ENCODE measurements at places on chromosomes 5 and 9.

DNA sequence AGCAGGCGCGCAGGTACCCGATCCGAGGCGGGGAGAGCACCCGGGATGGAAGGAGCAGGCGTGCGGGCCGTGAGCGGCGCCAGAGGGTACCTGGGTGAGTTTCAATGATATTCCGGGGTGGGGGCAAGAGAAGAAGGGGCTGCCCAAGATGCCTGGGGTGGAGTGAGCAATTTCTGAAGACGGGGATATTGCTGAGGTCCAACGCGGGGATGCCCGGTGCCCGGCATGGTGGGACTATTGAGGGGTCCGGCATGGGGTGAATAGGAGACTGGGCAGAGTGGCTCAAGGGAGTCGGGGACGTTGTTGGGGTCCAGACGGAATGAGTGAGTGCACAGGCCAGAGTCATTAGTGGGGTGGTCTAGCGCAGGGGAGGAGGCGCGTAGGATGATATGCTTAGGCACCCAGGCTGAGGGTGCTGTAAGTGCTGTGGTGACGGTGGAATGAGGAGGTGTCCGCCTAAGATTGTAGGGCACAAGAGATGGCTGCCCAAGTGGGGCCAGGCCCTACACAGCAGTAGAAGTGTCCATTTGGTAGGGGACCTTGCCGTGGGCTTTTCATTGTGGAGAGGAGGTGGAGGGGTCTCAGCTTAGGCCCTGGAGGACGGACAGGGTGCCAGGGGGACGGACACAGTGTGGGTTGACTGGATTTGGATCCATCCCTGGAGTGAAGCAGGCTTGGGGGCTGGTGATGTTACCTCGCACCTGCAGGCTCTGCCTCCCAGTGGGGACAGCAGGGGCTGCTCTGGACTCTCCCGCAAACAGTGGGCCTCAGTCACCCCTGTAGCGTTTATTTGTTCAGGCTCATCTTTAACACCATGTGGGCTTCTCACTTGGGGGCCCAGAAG is 719 bp downstream of the MIGA2 start:
- no peak for DNase-seq

- no peak for DNase-seq
Measured at GRCh38 chr5:96344678-96345577, 88.1 kb downstream of the PCSK1 start.

DNA sequence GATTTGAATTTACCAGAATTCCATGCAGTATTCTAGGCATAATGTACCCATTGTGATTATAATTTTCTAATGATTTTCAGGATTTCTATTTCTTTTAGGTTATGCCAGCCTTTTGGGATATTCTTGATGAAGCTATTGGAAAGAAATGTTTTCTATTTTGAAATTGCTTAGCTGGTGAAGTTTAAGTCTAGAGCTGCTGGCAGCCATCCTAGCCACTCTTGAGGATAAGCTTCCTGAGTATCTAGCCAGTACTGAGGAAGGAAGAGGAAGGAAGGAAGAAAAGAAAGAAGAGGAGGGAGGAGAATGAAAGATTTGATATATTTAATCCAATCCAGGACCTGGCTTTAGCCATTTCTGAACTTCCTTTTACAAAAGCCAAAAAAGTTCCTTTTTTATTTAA is 142.1 kb upstream of the DAB2 start:
- no peak for DNase-seq

DNA sequence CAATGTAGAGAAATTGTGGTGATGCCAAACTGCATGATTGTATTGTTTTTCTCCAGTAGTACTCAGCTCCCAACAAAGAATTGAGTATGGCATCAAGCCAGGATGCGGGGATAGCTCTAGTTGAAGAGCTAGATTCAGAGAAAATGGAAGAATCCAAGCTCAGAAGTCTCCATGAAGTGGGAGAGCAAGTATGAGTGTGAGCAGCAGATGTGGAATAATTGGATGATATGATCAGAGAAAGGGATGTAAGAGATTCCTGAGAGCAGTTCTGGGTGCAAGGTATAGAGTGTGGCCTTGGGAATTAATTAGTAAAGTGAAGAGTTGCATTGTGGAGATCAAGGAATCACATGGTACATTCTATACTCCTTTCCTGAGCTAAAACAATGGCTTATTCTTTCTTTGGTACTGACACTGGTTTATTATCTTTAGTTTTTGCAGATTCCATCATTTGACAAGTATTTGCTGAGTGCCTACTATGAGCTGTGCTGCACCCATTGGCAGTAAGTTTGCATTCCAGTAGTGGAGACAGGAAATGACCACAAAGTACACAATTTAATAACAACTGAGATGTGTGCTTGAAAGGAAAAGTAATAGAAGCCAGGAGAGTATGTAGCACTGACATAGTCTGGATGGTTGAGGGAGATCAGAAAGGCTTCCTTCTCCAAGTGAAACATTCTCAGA is 177.1 kb downstream of the CPLANE1 start:
- no peak for DNase-seq

DNA sequence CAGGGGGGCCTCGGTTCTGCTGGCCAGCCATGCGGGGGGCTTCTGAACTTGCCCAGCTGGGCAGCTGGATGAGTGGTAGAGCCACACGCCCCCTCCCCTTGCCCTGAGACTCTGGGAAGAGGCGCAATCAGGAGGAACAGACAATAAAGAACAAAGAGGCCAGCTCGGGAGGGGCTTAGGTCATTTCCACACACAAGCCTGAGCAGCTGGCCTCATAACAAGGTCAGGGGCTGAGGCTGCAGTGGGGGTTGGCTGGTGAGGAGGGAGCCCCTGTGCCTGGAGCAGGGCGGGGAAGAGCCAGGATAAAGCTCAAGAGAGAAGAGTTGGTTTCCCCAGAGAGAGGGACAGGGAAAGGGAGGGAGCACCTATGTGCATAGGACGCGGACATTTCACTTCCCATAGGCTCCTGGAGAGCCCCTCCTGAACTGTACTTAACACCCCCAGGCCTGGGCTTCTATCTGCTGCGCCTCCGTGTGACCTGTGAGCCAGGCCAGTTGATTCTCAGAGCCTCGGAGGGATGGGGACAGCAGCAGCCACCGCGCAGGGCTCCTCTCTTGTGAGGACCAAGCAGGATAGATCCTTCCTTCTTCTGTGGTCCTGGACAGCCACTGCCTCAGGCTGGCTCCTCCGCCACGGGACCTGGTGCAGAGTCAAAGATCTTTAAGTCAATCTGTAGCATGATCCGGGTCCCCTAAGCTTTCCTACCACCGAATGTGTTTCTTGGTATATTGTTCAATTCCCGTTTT is 75.3 kb upstream of the GGTA1 start:
- DNase-seq: no peak

GRCh38 chr5:148909040-148909439 is 82.6 kb downstream of the ADRB2 start:
- DNase-seq: no peak

DNA sequence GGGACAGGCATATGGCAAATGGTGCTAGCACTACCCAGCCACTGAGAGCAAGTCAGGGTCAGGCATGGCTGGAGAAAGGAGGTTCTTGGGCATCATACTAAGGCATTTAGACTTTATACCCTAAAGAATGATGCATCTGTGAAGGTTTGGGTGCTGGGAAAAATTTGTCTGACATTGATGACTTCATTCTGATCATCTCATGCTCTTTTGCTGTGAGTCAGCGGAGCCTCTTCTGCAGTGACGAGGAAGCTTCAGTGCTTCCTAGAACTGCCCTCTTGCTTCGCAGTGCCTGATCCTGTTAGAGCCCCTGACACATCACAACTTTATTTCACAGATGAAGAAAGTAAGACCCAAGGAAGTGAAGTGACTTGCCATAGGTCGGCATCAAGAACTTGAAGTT is 266.6 kb upstream of the GAS1 start:
- DNase-seq: no peak

GRCh38 chr5:146447734-146448380 is 724 bp downstream of the TCERG1 start:
- peak; percentile 2 for DNase-seq

DNA sequence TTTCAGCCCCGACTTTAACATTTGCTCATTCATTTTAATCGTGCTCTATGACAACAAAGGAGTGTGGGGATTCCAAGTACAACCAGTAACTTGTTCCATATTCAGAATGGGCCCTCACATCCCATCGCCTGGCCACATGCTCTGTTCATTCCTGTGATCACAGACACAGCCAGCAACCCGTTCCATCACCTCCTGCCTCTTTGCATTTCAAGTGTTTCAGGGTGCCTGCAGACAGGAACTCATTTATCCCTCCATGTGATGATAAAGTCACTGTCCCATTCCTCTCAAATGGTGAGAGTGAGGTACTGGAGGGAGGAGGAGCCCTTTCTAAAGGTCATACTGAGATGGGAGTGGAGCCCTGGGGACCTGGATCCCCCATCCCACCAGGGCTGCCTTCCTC is 571.1 kb downstream of the MAT2B start:
- DNase-seq: no peak

DNA sequence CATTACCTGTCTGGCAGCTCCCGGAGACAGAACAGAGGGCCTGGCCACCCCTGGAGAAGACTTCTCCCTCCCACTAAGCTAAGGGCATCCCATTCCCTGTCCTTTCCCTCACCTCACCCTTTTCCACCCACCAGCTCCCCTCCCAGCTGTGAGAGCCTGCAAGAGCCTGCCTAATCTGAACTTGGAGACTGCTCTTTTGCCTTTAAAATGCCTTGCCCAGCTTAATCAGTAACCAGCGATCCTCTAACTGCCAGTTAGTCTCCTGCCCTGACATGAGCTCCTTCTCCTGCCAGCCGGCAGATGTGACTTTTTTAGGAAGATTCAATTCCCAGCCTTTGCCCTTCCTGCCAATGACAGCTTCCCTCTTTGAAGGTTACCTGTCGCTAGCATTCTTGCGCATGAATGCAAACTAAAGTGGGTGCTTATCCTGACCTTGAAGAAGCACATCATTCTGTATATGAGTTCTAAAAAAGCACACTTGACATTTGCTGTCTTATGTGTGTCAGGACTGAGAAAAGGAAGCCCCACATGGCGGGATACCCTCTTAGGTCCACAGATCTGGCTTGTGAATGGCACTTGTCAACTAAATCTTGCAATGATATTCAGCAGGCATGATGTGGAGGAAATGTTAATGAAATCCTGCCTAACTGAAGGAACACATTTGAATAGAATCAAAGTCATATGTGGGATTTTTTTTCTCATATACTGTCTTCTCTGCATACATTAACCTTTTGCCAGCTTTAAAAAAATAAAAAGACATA is 411.2 kb upstream of the SLC30A5 start:
- DNase-seq: no peak

DNA sequence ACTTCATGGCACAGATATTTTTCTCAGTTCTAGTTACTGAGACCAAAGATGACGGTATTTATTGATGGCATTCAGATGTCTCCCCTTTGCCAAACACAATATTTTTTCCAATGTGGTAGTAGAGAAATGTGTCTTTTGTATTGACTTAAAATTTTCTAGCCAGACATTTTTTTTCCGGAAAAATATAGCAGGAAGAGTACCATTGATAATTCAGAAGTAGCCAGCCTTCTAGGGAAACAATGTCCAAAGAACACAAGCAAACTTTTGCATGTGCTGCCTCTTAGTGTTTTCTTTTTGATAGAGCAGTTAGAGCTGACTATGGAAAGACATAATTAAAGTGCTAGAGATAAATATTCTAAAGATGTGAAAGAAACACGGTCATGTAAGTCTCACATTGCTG is 231.4 kb downstream of the MARCHF11 start:
- DNase-seq: no peak

DNA sequence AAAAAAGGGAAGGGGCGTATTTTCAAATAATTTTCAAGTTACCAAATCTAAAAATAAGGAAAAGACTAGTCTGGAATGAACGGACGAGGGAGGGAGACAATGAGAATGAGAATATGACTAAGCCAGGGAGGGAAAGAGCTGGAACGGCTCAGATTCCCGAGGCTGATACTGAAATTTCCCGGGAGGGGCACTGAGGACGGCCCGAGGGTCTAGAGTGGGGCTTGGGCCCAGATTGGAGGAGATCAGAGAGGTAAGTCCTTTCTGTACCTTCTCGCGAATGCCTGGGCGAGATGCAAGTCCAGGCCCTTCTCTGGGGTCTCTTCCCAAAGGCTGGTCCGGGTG is 3.4 kb upstream of the CCIN start:
- DNase-seq: no peak

- DNase-seq: no peak
Measured at GRCh38 chr5:77797136-77797535, 21.0 kb upstream of the TBCA start.

GRCh38 chr9:120366644-120367019 is 213.3 kb downstream of the CDK5RAP2 start:
- DNase-seq: no peak

DNA sequence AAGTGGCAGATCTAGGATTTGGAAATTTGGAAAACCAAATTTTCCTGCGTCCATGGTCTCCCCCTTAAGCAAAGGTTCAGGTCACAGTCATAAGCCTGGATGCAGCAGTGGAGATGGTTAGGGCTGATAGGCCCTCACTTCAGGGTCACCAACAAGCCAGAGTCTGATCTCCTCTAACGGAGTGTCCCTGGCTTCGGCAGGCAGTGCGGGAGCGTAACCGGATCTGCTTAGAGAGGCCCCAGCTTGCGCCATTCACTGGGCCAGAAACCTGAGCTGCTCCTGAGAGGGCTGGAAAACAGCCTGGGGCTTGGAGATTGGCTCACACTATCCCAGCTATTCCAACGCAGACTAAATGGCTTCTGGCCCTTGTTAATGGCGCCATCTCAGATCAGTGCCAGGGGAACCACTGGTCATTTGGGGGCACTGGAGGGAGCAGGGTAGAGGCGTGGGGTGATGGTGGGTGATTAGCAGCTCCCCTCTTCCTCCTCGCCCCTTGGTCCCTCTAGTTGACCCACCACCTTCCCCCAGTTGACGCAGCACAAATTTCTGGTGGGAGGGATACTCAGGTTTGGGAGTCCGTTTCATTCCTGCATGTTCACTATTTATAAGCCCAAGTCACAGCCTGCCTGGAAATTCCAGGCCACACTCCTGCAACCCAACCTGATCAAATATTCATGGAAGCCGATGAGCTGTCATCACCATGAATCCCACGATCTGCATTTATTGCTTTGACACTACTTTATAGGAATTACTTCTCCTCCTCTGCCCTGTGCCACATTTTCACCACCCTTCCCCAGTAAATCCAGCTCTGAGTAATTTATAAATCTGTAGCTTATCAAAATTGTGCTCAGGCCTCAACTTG is 134.6 kb upstream of the CPEB4 start:
- DNase-seq: no peak

DNA sequence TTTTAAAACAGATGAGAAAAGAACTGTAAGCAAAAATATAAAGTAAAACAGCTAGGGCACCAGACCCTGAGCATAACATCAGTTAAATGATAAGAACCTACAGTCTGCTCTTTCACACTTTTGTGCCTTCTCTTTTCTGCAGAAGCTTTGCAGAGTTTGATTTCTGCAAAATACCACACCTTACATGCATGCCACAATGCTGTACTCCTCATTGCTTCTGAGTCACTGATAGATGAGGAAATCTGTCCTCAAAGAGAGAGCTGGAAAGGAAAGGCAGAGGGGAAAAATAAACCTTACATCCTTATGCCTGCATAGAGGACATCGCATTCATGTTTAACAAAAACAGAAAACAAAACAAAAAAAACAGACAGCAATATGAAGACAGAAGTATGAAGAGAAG is 142.9 kb downstream of the ATPSCKMT start:
- DNase-seq: no peak

Data from stimulated activated CD4-positive, alpha-beta T cell treated with anti-CD3 and anti-CD28 coated beads, Interleukin-12 subunit alpha, Interleukin-12 subunit beta, amount 100 ng/mL, for 24 hours (primary cell).